T-helper 1 cell (primary cell): ENCODE measurements at places on chromosomes 3 and 15.

DNA sequence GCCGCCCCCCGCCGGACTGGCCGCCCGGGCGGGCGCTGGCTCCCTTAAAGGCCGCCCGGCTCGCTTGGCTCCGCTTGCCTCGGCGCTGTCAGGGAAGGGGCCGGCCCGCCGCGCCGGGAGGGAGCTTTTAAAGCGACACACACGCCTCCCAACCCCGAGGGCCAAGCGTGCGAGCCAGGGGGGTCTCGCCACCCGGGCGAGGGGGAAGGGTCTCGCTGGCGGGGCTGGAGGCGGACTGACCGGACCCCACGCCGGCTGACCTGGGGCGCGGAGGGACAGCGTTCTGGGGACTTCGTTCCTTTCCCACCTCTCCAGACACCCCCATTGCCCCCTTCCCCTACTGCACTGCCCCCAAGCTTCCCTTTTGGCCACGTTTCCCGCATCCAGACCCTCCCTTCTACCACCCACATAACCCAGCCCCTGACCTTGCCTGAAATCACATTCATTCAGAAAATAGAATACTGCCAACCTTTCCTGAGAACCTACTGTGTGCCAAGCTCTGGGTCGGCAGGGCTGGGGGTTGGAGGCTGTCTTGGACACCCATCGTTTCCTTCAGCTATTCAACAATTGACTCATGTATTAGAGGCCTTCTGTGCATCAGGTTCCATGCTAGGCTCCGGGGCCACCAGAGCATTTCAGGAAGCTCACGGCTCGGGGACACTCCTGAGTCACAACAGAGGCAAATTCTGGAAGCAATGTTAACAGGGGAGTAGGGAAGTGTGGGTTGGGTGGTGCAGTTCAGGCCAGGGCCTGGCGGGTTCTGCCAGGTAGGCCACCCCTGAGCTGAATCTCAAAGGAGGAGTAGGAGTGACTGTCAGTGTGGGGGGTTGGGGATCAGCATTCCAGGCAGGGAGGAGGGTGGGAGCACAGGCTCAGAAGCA lies at the start of gene INSYN1:
Gene INSYN1, minus strand, starts transcription at position 102 of the 881 bp plus-strand sequence. CDS start 2,221 bp downstream, outside the sequence.
- no peak for DNase-seq

DNA sequence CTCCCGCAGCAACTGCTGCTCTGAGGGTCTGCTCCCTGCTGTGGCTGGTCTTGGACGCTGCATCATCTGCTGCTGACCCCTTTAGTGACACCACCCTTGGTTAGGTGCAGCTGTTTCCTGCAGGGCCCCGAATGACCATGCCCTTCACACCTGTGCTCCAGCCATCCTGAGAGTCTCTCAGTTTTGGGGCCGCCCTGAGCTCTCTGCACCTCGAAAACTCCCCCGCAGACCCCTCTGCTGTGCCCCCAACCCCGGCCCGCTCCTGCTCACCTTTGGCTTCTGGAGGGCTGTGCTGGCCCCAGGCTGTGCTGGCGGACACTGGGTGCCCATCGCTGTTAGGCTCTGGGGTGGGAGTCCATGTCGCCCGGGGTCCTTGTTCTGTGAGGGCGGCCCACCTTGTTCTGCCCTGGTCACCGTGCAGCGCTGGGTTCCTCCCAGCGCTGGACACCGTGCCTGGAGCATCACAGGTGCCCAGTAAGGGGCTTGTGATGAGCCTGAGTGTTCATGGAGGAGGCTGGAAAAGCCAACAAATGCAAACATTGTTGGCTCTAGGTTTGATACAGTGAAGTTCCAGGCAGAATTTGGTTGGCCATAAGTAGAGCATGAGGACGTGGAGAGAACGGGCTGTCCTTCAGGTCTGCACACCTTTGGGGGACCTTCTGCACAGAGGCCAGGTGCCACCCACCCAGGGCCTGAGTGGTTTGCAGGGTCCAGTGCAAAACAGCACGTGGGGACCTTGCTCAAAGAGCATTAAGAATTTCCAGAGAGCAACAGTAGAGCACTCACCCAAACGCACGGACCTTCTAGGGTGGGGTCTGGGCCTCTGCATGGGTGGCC lies 12.3 kb downstream of the ABTB1 start:
- no peak for DNase-seq

GRCh38 chr15:75799190-75799589 lies 44.1 kb upstream of the UBE2Q2 start:
- DNase-seq = no peak

DNA sequence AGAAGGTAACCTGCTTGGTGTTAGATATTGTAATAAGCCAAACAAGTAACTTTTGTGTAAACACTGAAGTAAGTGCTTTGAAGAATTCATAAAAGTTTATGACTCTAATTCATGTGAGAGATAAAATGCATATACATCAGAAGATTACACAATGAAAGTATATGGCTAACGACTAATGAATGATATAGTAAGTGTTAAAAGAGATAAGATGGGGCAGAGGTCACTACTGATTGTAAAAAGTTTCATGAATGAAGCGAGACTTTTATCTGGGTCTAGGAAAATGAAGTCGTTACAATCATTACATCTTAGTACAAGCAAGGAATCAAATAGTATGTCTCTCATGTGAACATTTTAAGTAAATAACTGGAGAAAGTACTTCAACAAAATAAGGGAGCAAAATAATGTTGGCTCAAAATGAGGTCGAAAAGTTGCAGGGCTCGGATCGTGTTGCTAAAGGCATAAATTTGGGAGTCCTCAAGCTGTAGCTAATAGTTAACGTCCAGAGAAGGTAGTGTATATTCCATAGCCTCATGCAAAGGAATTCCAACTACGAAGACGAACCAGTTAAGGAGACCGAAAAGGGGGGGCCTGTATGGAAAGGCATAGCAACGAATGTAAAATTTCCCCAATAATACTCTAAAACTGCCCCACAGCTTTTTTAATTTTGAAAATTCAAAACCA lies 984 bp upstream of the DUT start:
- DNase-seq = no peak

- no peak for DNase-seq
These were observed 64.6 kb downstream of the ADCY5 start for GRCh38 chr3:123384256-123384655.

GRCh38 chr15:55110446-55110845 lies 86.3 kb downstream of the RSL24D1 start:
- DNase-seq = no peak

GRCh38 chr3:18988614-18989229 lies 159.6 kb upstream of the KCNH8 start:
- no peak for DNase-seq

- no peak for DNase-seq
These were observed 104.2 kb downstream of the OXSM start for GRCh38 chr3:25894101-25894500.

- peak; percentile 91 for DNase-seq
These were observed 10.0 kb downstream of the GNAI2 start for GRCh38 chr3:50245831-50246516.

DNA sequence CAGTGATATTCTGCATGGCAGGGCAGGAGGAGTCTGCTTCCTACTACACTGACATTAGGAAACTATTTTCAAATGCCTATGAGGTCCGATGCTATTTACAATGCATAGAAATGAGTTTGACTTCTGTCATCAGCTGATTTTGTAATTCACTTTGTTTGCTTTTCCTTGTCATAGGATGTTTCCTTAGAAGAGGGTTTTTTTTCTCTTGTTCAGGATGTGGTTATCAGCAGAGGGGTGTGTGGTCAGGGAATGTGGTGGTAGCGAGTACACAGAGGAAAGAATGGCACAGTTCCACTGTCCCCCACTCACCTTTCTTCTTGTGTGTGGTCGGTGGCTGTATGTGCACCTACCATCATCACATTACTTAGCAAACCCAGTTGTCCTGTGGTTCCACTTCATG lies 231.5 kb downstream of the LRTM1 start:
- no peak for DNase-seq

GRCh38 chr15:64311566-64311965 lies 44.4 kb downstream of the CSNK1G1 start:
- DNase-seq = no peak

GRCh38 chr3:67437789-67438188 lies 216.6 kb downstream of the SUCLG2 start:
- DNase-seq = no peak

DNA sequence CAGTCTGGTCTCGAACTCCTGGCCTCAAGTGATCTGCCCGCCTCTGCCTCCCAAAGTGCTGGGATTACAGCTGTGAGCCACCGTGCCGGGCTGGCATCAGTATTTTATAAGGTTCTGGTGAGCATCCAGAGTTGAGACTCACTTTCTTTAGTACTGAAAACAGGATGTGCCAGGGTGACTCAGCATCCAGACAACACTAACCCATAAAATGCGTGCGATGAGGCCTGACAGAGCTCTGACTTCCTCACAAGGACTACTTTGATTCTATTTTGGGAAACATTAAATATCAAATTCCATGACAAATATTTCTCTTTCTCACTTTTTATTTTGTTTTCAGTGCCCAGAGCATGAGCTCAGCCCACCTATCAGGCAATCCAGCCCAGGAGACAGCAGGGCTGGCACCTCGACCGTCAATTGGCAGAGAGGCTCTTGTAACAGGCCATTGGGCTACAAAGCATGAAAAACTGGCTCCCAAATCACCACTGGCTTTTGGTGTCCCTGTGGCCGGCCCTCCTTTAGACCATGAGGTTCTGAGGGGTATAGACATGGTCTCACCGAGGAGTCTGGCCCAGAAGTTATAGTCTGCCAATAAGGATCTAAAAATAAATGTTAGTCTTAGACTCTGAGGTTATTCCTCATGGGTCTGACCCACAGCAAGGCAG lies 75.0 kb downstream of the FEM1B start:
- DNase-seq = no peak

- DNase-seq = no peak
These were observed 29.2 kb downstream of the XXYLT1 start for GRCh38 chr3:195241592-195242355.

GRCh38 chr3:114827495-114827894 lies 319.6 kb downstream of the ZBTB20 start:
- DNase-seq = no peak

DNA sequence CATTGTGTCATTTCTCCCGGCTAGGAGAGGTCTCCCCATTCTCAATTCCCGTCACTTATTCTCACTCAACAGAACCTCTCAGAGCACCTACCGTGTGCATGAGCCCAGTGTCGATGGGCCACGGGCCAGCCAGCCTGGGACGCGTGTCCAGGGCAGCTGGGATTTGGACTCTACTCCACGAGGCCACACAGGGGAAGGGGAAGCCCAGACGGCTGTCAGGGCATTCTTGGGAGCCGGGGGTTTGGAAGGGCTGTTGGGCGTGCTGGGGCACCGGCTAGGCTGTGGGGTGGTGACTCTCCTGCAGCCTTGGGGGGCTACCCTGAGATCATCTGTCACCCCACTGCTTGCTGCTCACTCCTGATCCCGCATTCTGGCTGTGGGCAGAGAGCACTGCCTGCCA lies 41.7 kb upstream of the PCSK6 start:
- no peak for DNase-seq

DNA sequence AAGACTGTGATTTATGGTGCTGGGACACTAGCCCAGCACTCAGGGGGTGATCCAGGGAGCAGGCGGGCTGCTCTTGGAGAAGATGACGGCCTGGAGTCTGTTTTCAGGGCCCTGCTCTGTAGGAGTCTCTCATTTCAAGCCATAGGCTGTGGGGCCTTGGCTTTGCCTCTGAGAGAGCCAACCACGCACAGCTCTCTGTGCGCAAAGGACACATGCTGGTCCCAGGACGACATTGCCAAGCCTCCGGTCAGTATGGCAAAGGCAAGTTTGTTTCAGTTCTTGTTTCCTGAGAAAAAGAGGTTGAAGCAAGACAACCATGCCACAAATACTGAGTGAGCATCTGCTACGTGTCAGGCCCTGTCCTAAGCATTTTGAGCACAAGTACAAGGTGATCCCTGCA lies 197.1 kb downstream of the EPHB1 start:
- no peak for DNase-seq

DNA sequence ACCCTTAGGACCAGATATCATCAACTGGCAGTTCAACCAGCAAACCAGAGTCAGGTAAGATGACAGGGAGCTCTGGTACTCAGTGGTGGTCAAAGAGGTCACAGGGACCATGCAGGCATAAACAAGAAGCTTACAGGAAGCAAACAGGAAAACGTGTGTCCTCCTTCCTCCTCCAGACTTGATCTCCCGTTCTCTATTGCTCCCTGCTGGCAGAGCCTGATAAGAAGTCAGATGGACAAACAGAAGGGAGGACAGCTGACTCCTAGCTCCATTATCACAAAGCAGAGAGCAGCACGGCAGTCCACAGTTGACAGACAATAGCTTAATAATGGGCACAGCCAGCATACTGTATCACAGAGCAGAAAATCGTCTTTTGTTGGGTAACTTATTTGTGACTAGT lies 156.5 kb upstream of the SLC2A2 start:
- DNase-seq = no peak

DNA sequence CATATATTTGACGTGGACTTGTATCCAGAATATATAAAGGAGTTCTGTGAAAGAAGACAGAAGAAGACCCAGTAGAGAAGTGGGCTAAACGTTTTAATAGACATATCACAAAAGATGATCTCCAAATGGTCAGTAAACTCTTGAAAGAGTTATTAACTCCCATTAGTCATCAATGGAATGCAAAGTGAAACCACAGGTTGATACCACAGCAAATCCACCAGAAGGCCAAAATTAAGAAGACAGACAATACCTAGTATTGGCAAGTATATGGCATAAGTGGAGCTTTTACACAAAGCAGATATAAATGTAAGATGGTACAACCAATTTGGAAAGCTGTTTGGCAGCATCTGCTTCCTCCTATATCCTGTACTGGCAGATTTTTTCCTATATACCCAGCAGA lies 6.0 kb downstream of the SPATA16 start:
- no peak for DNase-seq

- DNase-seq = no peak
These were observed 410.6 kb downstream of the FOXP1 start for GRCh38 chr3:71172951-71173350.

- DNase-seq = no peak
These were observed 172.5 kb downstream of the PTPRG start for GRCh38 chr3:61733876-61734275.

DNA sequence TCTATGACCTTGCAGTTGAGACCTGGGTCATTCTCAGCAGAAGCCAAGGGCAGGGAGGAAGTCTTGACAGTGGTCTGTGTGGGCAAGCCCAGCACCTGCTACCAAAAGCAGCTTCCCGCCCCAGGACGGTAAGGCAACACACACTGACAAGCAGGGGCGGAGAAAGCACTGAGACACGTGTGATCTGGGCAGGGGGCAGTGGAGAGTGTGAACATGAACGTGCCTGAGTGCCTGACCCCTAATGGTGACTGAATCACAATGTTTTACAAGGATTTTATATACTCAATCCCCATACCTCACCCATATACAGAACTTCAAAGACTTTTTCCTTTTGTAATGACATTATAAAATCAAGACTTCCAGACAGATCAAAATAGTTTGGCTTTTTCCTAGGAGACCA lies 35.2 kb downstream of the ANP32A start:
- no peak for DNase-seq

DNA sequence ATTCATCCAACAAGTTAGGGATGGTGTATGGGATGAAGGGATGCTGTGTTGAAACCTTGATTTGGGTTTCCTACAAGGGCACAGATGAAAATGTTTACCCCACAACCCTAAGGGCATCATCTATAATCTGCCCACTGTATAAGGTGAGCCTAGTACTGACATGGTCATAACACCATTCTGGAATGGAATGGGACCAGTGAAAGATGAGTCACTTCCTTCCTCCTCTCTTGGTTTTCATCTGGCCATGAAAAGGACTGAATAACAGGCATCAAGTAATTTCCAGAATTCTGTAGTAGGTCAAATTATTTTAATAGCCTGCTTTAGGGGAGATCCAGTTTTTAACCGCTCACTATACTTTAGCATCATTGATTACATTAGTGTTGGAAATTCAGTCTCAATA lies 538.6 kb downstream of the NR2F2 start:
- DNase-seq = no peak
